Glomerular endothelial cell (primary cell): ENCODE measurements at places on chromosomes 16 and 17. TPM values are rescaled to one million over a fixed set of nuclear protein-coding genes. Genes with fewer than 3 reads are reported as not detected.

The C16orf96 gene
- not detected in 2 replicates for total RNA-seq

The MYH13 gene
- not detected in 2 replicates for total RNA-seq

The CYB5D1 gene
- 2.7 and 5.8 TPM in 2 replicates for total RNA-seq

The SMIM36 gene
- total RNA-seq: not detected in 2 replicates

The CIITA gene
- total RNA-seq: 0.19 and 0.93 TPM in 2 replicates

The MYL11 gene
- not detected in 2 replicates for total RNA-seq

The SPATA22 gene
- total RNA-seq: not detected in 2 replicates

The PDIA2 gene
- 0.23 TPM in 1 of 2 replicates, not detected in the other for total RNA-seq

The CD300LG gene
- total RNA-seq: not detected in 2 replicates

The RTN4RL1 gene
- total RNA-seq: not detected in 2 replicates

The MPO gene
- 0.12 and 0.24 TPM in 2 replicates for total RNA-seq

The UTS2R gene
- total RNA-seq: not detected in 2 replicates

The ASGR1 gene
- total RNA-seq: 2.6 and 5.4 TPM in 2 replicates

The SLFN13 gene
- total RNA-seq: 0.82 and 1.1 TPM in 2 replicates

The TP53I13 gene
- total RNA-seq: 39.3 and 52.2 TPM in 2 replicates

The CX3CL1 gene
- 13.3 and 58.0 TPM in 2 replicates for total RNA-seq

The ATP1B2 gene
- total RNA-seq: not detected in 2 replicates
